ENCODE measurements at places on chromosomes 3 and 15.
A peak's percentile ranks its signal among the peaks of the same experiment; 100 is the strongest.

- no peak for DNase-seq
These were observed 31.4 kb downstream of the FNDC3B start for GRCh38 chr3:172070802-172071201.

GRCh38 chr15:99446565-99447496 lies 119.0 kb upstream of the MEF2A start:
- peak; percentile 50 for DNase-seq

DNA sequence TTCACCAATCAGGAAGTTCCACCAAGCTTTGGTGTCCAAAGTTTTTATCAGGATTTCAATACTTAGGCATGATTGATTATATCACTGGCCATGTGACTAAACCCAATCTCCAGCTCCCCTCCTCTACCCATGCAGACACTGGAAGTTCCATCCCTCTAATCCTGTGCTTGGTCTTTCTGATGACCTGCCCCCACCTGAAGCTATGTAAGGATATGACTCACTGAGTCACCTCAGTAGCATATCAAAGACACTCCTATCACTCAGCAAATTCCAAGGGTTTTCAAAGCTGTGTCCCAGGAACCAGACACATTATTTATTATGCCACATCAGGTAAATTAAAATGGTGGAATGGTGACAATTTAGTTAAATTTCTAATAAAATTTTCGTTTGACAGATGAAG lies 158.9 kb downstream of the TAFA4 start:
- no peak for DNase-seq

DNA sequence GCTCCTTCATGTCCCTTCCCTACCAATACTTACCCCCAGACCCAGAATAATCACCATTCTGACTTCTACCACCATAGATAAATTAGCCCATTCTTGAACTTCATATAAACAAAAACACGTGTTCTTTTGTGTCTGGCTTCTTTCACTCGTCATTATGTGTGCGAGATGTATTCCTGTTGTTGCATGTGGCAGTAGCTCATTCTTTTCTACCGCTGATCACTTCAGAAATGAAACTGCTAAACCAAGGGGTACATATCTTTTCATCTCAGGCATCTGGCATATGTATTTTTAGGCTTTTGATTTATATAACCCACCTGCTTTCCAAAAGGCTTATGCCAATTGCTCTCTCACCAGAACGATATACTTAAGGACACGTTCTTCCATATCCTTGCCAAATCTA lies 13.8 kb upstream of the SCG3 start:
- no peak for DNase-seq

- no peak for DNase-seq
These were observed 15.9 kb upstream of the SPTSSB start for GRCh38 chr3:161386991-161387770.

- no peak for DNase-seq
These were observed 306.8 kb downstream of the NTRK3 start for GRCh38 chr15:87949575-87950223.

DNA sequence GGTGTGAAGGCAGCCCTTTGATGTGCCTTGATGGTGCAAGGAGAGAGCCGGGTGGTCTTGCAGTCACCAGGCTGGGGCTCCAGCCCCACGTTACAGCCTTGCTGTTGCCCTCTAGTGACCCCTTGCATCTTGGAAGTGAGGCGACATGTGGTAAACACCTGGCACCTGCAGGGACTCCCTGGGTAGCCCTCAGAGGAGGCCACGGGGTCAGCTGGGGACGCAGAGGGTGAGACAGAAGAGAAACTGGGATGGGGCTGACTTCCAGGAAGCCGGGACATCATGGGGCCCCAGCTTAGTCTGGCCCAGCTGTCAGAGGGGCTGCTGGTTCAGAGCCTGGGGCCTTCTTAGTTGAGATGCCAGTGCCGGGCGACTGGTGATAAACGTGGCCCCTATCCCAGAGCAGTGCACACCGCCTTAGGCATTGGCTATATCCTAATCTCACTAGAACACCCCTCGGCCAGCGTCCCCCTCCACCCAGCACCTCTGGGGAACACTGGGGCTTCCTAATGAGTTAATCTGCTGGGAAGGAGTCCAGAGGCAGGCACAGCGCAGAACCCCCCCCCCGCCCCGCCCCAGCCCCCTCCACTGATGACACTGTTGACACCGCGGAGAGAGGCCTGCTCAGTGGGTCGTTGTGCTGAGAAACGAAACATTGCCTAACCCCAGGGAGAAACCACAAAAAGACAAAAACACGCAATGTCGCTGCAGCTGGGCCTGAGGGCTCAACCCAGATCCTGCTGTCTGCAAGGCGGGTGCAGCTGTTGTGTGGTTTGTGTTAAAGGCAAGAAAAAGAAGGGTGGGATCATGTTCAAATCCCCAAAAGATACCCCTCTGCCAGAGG lies 60.5 kb upstream of the KLF13 start:
- DNase-seq: peak; percentile 43

GRCh38 chr3:79729096-79729495 lies 38.7 kb downstream of the ROBO1 start:
- DNase-seq: no peak

- no peak for DNase-seq
These were observed 317.5 kb upstream of the IGF1R start for GRCh38 chr15:98330692-98331435.

- DNase-seq: no peak
These were observed 288.0 kb upstream of the BCHE start for GRCh38 chr3:166125179-166125578.

GRCh38 chr3:71708476-71709105 lies 16.6 kb downstream of the EIF4E3 start:
- DNase-seq: no peak

GRCh38 chr15:31457161-31457560 lies 130.5 kb downstream of the KLF13 start:
- DNase-seq: no peak

DNA sequence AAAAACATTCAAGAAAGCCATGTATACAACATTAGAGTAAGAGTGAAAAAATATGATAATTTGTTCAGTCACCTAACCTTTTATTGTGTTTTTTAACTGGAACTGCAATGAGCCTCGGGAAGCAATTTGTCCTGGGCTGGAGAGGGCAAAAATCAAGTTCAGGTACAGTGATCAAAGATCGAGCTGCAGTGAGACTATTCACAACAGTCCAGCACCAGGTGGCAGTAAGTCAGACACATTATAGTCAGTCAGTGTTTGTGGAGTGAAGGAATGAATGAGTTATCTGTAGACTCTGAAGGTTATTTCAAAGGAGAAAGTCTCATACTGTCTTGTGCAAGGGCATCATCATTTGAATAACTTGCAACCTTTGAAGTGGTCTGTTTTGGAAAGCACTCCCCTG lies 116.6 kb downstream of the CHDH start:
- no peak for DNase-seq

DNA sequence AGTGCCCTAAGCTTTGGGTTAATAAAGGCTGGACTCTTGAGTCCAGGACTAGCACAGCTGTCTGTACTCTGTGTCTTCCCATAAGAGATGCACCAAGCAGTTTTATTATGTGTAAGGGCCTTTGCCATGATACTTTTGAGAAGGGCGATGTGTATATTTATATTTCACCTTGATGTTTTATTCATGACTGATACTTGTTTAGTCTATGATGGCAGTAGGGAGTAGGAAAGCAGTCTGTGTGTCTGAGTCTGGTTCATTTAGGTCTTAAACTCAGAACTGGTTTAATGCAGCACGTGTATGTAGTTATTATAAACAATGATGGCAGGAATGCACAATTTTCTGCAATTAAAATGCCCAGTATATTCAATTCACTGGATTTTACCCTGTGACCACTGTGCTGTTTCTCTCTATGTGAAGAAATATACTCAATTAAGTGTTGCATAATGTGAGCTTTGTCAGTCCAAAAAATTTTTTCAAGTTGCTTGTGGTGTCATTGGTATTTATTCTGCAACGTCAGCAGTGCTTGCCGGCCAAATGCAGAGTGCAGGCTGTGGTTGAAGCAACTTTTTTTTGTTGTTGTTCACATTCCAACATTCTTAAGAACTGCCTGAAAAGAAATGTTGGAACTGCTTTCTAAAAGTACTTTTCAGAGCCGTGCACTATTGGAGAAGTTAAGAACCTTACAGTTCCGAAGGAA lies 423.7 kb upstream of the SEMA6D start:
- peak; percentile 56 for DNase-seq

- no peak for DNase-seq
These were observed 52.0 kb downstream of the OXNAD1 start for GRCh38 chr3:16316847-16317560.

- no peak for DNase-seq
These were observed 56.1 kb upstream of the HERC1 start for GRCh38 chr15:63889831-63890230.

- peak; percentile 81 for DNase-seq
These were observed 10.0 kb downstream of the ARMC8 start for GRCh38 chr3:138197058-138197457.

GRCh38 chr3:58359621-58360020 lies 26.9 kb downstream of the PXK start:
- no peak for DNase-seq

DNA sequence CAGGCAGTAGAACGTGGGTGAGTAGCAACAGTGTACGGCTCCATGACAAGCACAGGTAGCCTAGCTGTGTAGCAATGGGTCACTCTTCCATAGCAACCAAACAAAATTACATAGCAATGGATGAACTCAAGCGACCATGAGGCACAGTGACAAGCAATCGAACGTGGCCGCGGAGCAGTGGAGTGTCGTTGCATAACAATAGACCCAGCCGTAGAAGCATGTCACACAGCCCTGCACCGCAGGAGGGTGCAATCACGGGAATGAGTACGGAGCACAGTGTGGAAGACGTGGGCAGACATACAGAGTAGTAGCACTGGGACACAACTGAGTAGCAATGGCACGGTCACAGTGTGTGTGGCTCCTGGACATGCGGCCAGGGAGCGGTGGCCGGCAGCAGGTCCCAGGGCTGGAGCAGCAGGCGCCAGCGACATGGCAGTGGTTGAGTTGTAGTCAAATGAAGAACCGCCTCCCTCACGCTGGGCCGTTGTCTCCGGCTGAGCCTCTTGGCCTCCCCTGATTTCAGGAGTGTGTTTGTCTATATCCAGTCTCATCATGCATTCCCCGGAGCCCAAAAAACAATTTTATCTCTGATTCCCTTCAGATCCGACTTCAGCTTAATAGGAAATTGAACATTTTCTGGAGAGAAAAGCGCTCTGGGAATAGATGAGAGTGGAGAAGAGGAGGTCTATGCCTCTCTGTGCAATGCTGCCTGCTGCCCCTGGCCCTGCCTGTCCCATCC lies 64.1 kb downstream of the CCDC33 start:
- DNase-seq: no peak

DNA sequence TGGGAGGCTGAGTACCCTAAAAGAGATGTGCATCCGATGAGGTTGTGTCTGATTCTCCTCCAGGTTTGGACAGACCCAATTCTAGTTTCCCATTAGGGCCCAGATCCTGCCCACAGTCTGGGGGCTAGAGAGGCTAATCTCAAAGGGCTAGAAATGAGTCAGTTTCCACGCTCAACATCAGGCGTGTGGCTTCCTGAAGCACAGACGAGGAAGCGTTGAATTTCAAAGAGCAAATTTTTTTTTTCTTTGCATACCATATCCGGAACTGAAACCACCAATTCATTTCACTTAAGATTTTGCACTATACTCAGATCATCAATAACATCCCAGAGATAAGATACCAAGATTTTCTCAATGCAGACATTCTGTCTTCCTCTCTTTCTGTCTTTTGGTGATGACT lies 173.8 kb upstream of the BCL6 start:
- DNase-seq: no peak

DNA sequence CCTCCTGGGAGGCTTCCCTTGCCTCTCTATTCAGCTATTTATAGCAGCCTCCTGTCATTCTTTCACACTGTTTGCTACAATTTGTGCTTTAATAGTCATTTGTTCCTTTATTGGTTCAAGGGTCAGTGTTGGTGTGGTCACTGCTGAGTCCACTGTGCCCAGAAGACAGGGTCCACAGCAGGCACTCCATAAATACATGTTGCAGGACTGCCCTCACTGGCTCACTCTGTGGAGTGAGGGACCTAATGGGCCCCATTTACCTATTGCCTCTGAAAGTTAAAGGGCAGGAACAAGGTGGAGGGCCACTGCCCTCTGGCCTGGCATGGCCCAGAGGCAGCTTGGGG lies 16.8 kb downstream of the MST1R start:
- DNase-seq: no peak

GRCh38 chr3:186788482-186789370 lies 5.3 kb downstream of the EIF4A2 start:
- no peak for DNase-seq

GRCh38 chr3:190617185-190617584 lies 103.3 kb downstream of the IL1RAP start:
- DNase-seq: no peak

GRCh38 chr3:186283651-186284348 lies 78.2 kb downstream of the DGKG start:
- no peak for DNase-seq

DNA sequence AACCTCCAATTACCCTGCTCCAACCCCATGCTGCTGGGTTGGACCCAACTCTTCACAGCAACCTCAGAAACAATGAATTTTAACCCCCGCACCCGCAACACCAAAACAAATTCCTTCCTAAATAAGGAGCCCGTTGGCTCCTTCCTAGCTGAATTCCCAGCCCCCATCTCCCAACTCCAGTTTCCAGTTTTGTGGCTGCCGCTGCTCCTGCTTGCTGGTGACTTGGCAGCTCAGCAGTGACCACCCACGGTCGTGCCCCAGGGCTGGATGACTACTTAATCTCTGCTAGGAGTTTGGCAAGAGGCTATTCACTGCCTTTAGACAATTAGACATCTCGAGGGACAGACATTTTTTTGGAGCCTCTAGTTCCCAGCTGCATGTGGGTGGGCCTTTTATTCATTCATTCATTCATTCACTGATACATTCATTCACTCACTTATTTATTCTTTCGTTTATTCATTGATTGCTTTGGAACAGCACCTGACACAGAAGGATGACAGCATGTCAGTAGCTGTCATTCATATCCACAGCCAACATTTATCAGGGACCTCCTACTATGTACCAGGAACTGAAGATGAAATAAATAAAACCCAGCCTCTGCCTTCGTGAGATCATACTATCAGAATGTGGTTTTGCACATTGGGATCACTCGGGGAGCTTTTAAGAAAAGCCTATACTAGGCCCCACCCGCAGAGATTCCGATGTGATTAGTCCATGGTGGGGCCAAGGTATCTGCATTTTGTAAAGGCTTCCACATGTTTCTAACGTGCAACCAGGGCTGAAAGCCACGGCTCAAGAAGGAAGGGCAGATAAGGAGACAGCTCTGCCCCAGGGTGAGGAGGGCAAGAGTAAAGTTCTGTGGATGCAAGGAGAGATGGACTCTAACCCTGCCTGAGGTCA lies 256.5 kb downstream of the SHQ1 start:
- DNase-seq: peak; percentile 97
